ENCODE measurements at places on chromosomes 13 and 19.

- no peak for DNase-seq
Measured at GRCh38 chr19:29283366-29283765, 70.4 kb upstream of the UQCRFS1 start.

GRCh38 chr13:91398413-91399188 lies at the start of gene GPC5:
GPC5 (plus strand) TSS chr13:91398621.
- DNase-seq = peak; percentile 50

DNA sequence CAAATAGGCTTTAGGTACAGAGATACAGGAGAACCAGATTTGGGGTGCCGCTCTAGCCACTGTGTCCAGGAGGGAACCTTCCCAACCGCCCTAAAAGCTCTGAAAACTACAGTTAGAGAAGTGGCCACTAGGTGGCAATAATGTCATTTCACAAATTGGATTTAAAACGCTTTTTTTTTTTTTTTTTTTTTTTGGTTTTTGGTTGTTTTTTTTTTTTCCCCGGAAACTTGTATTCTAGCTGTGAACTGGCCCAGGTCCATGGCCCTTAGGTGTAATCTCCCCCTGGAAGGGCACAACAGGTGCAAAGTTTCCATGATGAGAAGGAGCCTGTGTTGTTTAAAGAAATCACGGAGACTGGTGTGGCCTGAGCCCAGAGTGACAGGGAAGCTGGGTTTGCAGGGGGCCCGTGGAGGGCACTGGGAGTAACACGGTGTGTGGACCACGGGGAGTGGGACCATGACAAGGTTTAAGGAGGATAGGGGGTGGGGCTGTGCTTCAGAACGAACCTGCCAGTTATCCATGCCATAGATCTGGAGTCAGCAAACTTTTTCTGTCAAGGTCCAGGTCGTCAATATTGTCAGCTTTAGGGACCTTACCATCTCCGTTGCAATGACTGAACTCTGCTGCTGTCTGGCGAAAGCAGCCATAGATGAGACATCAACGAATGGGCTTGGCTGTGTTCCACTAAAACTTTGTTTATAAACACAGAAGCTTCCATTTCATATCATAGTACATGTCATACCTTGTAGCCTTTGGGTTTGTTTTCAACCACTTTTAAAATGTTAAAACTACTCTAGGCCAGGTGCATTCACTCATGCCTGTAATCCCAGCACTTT lies 10.1 kb downstream of the OR1I1 start:
- DNase-seq = peak; percentile 1

- no peak for DNase-seq
Measured at GRCh38 chr13:113449693-113450347, 3.5 kb downstream of the ADPRHL1 start.

All from DMS153 (cell line).